Fibroblast of skin of scalp (primary cell): ENCODE measurements at places on chromosomes 2 and 18.

GRCh38 chr2:3728104-3729054 lies 25.0 kb downstream of the DCDC2C start:
- DNase-seq = peak; percentile 62

- DNase-seq = no peak
Observed at GRCh38 chr2:73827660-73828388, 937 bp upstream of the STAMBP start.

DNA sequence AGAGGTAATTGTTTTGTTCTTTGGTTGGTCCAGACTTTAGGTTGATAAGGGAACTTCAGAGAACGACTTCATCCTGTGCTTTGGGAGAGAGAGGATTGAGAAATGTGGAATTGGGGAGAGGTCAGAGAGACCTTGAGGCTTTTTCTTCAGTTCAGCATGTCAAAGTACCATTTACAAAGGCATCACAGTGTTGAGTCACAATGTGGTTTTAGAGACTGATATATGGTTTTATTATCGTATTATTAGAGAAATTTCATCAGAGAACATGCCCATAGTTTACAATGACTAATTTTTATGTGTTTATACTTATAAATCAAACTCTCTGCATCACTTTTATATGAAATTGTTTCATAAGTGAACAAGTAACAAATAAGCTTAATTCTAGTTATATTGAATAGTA lies 626.6 kb downstream of the DSC3 start:
- DNase-seq = no peak

DNA sequence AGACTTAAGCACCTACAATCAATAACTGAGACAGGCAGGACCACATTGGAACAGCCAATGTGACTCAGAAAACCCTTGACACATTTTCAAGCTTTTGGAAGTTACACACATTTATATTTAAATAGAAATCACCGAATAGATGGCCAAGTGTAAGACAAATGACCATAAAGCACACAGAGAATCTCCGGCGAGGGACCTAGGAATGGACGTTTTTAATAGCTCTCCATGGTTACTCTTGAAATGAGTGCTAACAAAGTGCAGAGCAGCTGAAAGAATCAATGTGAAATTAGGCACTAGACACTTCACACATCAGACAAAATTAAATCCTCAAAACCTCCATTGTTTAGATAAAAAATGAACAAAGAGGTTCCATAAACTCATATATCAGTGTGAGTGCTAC lies 376.9 kb downstream of the DLGAP1 start:
- no peak for DNase-seq

DNA sequence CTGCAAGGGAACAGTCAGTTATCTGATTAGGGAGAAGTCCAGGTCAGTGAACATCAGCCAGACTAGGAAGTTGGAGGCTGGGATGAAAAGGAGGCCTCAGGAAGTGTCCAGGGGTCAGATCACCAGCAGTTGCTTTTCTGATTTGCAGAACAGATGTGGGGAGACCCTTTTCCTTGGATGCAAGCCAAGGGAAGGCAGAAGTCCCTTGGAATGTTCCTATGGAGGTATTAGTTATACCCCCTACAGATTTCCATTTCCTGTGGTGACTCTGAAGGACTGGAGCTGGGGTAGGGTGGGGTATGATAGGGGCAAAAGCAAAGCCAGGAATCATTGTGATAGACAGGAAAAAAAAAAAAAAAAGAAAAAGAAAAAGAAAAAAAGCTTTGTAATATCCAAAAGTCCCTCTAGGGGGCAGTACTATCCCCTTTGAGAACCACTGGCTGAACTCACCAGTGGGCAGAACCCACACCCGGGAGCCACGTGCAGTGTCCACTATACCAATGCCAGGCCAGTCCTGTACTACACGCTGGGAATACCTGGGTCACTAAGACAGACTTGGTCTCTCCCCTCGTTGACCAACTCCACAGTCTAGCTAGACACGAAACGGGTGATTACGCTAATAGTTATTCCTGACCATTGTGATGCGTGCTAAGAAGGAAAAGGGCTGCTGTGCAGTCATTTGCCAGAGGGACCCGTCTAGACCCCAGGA lies 7.4 kb downstream of the DYSF start:
- no peak for DNase-seq

GRCh38 chr2:129139380-129139779 lies 820.7 kb upstream of the HS6ST1 start:
- DNase-seq = no peak

- DNase-seq = peak; percentile 98
Observed at GRCh38 chr2:43293744-43294695, 67.6 kb upstream of the ZFP36L2 start.

GRCh38 chr18:31977270-31977872 lies 34.4 kb upstream of the TRAPPC8 start:
- peak; percentile 47 for DNase-seq

GRCh38 chr18:54774423-54774822 lies 53.9 kb upstream of the RAB27B start:
- DNase-seq = peak; percentile 43

DNA sequence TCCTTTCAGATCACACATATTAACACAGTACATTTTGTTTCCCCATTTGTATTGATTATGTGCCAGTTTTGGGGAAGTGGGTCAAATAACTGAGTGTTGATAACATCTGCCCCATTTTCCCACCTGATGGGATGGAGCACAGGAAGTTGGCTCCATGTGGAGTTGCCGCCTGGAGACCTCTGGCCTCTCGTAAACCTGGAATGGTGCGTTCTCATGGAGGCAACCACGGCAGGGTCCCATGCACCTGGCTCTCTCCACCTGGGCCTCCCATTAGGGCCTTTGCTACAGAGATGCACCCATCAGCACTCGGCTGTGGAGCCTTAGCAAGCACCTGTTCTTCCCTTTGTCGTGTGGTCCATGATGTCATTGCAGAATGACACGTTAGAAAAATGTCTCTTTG lies 130.6 kb downstream of the MBP start:
- DNase-seq = no peak

- DNase-seq = no peak
Observed at GRCh38 chr2:4098137-4098536, 394.8 kb downstream of the DCDC2C start.

DNA sequence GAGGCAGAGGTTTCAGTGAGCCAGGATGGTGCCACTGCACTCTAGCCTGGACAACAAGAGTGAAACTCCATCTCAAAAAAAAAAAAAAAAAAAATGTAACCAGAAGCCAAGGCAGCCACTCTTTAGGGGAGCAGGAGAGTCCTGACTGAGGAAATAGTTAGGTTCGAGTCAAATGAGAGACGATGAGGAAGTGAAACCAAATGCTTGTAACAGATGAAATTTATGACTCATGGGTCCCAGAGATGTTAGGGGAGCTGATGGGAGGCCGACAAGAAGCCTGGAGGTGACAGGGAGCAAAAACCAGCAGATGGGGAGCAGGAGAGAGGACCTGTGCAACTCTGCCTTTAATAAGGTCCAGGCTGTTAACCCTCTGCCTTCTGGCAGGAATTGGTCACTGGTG lies 756.1 kb upstream of the DDX18 start:
- no peak for DNase-seq

DNA sequence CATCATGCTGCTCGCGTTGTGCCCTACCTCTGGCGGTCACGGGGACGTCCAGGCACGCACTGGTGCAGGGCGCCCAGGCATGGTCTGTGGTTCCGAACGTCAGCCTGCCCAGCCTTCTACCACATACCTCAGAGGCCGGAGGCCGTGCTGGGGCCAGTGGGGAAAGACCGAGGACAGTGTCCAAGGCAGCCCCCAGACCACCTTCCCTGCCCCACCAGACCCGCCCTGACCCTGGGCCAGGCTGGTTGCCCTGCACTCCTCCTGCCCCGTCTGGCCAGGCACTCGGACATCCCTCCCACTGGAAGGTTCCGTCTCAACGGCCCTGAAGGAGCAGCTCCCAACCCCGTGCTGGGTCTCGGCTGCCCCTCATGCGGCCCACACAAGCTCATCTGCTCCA lies 32.8 kb downstream of the SLC66A2 start:
- no peak for DNase-seq

- peak; percentile 8 for DNase-seq
Observed at GRCh38 chr18:40904295-40904694, 1050.7 kb upstream of the PIK3C3 start.

DNA sequence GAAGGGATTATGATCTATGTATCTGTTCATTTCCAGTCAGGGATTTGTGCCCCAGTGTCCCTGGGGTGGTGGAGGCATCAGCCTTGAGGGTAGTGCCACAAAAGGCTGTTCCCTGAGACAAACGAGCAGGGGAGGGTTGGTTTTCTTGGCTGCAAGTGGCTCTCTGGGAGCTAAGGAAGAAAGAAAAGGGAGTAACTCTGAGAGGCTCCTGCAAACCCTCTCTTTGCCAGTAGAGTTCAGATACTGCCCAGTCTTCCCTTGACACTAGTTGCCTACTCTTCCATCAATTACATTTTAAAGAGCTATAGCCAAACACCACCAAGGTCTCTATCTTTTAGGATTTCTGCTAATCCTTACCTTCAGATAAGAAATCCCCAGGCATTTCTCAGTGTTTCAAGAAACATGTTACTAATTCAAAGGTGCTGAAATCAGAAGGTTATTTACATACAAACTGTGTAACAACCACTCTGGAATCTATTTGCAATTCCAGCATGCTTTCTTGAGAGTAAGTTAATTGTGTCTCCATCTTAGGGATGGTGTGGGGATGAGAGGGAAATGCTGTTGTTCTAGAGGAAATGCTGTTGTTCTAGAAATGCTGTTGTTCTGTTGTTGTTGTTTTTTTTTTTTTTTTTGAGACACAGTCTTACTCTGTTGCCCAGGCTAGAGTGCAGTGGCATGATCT lies 18.7 kb upstream of the KCTD1 start:
- no peak for DNase-seq

DNA sequence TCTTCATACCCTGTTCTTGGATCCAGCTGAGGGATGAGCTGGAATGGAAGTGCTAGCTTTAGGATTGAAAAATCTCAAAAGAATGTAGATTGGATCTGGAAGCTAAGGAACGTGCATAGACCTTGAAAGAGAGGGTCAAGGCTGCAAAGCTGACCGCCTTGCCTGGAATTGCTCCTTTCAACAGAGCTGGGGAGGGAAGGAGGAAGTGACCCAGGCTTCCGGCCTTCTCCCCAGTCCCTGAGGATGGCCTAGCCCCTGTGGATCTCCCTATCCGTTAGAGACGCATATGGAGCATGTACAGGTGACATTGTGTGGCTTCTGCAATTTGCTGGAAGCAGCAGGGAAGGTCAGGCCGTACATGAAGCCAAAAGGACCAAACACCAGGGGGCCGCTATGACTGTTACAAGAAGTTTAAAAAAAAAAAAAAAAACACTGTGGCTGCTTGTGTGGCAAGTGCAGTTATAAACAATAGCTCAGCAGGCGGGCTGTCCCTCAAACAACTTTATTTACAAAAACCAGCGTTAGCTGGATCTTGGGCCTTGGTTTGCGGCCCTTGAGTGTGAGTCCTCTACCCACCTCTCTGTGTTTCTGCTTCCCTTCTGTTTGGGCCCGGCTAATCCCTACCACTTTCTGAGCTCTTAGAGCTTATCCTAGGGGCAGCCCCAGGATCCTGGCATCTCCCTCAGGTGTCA lies 227.6 kb downstream of the SEPTIN10 start:
- no peak for DNase-seq

- DNase-seq = no peak
Observed at GRCh38 chr2:3460831-3461800, 58.2 kb downstream of the ADI1 start.

- DNase-seq = no peak
Observed at GRCh38 chr2:178943745-178944144, 106.2 kb downstream of the CCDC141 start.

DNA sequence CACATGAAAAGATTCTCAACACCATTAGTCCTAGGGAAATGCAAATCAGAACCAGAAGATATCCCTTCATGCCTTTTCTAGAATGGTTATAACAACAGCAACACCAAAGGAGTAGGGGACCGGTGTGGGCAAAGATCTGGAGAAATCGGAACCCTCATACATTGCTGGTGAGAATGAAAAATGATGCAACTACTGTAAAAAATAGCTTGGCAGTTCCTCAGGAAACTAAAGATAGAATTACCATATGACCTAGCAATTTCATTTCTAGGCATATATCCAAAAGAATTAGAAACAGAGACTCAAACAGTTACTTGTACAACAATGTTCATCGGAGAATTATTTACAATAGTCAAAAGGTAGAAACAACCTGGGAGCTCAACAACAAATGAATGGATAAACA lies 29.2 kb upstream of the CDH7 start:
- peak; percentile 19 for DNase-seq

DNA sequence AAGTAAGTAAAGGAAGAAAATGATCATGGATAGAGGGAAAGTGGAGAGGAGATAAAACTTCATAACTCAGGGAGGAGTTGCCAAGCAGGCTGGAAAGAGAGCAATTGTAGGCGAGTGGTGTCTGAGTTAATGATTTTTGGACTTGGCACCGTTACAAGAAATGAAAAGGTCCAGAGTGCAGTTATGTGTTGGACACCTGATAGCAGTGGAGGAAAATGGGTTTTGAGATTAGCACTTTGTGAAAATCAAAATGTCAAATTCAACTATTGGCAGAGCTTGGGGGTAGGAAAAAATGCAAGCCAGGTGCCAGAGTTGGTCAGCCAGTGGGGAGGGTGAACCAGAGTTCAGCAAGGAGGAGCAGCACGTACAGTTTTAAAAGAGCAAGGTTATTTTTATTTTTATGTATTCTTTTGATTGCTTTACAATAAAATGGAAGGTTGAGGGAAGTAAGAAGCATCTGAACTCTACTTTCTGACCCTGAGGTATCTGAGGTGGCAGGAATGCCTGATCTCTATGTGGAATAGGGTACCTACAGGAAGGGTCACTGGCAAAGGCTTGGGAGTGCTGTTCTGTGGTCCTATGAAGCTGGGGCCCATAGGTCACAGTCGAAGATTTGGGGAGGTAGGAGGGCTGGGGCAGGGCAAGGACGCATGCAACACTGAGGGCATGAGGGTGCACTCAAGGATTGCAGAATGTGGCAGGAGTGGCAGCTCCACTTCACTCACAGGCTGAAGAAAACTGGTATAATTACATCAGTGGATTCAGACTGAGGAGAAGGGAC lies 127.5 kb downstream of the CD8B2 start:
- no peak for DNase-seq

GRCh38 chr2:172249334-172249733 lies 146.6 kb upstream of the DLX2 start:
- DNase-seq = no peak

DNA sequence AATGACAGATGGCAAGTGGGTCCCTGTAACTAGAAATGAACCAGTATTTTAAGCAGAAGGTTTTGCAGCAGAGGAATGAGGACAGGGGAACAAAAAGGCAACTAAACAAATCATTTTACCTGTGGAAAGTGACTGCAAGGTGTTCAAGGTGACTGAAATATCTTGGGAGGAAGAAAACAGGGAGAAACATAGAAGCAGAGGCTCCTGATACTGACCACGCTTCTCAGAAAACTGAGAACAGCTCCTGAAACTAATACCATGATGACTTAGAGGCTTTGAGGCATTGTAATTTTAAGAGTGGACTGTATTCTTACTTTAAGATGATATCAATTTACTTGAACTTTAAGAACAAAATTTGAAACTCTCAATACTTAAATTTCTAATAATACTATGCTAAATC lies at the start of gene DYTN:
Gene DYTN (minus strand): TSS at position 101 of the 400 bp plus-strand sequence. CDS start 117 bp downstream, outside the sequence.
- DNase-seq = no peak
